HL-60 (cell line): ENCODE measurements at places on chromosomes 1 and 21.

- no peak for DNase-seq
Observed at GRCh38 chr1:19166066-19166465, 44.0 kb downstream of the UBR4 start.

DNA sequence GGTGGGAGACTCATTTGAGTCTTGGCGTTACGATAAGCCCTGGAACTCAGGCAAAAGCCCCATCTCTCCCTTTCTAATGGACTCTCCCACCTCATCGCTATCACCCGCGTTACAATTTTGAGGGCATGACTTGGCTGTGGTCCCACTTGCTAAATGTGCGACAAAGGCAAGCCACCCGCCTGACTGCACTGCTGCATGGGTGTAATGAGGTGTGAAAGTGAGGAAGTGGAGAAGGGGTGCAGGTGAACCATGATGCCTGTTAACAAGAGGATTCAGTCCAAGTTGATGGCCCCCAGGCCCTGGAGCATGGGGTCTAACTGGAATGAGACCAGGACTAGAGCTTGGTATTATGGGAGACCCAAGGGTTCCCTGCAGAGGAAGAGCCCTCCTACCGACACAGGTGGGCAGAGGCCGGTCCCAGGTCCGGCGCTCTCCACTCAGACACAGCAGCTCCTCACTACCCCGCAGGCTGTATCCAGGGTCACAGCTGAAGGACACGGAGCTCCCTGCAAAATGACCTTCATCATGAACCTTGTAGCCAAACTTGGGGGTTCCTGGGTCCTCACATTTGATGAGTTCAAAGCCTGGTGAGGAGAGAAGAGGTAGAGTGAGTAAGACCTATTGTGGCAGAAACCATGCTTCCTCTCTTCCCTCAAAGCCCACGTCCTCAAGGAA is 165.4 kb upstream of the HMGB4 start:
- no peak for DNase-seq

DNA sequence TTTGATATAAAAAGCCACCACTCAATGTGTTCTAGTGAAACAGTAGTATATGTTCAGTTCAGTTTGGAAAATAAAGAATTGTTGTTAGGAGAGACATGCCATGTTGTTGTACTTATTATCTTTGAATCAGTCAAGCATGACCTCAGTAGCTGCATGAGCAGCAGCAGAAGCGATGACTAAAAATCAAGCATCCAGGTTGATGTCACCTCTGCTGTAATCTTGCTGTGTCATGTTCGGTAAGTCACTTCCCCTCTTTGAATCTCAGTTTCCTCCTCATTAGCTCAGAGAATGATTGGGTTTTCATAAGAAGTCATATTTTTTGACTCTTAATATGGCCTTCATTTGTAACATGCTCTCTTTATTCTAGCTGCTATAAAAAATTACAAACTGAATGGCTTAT is 428.4 kb upstream of the B3GALT2 start:
- DNase-seq: no peak

DNA sequence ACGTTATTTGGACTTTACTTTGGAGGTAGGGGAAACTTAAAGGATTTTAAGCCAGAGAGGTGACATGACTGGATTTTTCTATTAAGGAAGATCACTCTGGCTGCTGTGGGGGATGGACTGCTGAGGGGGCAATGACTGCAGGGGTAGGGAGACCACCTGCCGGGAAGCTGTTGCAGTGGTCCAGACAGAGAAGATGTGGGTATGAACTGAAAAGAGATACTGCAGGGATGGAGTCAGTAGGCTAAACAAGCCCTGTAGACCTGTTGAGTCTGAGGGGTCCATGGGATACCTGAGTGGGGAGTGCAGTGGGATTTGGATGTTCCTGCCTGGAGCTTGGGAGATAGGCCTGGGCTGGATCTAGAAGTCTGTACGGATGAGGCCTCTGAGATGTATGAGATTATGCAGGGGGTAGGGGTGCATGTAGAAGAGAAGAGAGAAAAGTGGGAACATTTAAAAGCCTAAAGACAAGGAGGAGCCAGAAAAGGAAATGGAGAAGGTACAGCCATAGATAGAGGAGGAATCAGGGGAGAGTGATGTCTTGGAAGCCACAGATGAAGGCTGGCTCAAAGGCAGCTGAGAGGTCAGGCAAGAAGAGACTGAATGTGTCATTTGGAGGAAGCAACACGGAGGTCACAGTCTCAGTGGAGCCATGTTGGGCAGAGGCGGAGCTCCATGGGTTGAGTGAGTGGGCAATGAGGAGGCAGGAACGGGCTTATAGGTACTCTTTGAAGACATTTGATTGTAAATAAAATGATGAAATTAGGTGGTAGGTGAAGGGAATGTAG is 25.9 kb upstream of the KCNA2 start:
- DNase-seq: no peak

DNA sequence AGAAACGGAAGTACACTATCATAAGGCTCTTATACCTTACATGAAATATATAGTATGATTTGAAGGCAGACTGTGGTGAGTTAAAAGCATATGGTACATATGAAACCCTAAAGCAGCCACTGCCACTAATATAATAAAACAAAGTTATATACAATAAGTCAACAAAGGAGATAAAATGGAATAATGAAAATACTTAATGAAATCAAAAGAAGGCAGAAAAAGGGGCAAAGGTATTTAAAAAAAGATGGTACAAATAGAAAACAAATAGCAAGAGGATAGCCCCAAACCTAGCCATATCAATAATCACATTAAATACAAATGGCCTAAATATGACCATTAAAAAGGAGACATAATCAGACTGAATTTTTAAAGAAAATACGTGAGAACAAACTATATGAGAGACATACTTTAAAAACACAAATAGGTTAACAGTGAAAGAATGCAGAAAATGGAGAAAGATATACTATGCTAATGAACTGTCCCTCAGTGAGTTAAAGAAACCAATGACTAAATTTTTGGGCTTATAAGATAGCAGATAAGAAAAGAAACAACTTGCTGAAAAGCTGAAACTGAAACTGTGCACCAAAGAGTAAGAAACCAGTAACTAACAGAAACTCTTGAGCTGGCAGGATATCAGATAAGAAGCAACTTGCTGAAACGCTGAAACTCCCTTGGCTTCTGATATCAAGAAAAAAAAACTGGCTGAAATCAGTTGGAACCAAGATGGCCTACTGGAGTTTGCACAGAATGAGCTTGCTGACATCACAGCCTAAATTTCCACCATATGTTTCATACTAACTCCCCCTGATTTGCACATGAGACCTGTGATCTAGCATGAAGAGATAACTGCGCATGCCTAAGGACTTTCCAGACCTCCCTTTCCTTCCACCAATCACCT is 44.3 kb upstream of the IL10 start:
- DNase-seq: no peak

DNA sequence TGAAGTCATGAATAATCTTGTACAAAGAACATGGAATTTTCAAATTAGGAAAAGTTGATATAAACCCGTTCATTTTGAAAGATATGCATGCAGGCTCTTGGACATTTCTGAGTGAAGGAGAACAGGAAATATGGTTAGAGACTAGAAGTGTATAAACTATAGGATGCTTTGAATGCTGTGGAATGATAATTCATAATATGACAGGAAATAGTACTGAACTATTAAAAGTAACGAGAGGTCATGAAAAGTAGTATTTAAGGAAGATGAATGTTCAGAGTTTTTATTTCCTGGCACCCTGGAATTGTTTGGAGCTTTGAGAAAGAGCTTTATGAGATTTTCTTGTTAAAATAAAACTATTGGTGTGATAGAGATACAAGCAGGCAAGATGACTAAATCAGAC is 18.7 kb upstream of the CRB1 start:
- DNase-seq: no peak

- no peak for DNase-seq
Observed at GRCh38 chr1:107740579-107740978, 224.4 kb downstream of the VAV3 start.

DNA sequence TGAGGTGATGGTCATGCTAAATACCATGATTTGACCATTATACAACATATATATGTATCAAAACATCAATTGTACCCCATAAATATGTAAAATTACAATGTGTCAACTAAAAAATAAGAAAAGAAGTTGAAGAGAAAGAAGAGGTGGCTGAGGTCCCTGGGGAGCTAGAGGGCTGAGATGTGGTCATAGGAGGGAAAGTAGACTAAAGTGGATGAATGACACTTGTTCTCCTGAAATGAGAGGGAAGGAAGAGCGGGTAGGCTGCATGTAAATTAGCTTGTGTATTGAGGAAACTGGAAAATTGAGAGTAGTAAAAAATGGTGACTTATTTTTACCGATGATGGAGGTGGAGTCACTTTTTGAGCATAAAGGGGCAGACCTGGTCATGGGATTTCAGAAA is 117.0 kb downstream of the ST6GALNAC3 start:
- no peak for DNase-seq

DNA sequence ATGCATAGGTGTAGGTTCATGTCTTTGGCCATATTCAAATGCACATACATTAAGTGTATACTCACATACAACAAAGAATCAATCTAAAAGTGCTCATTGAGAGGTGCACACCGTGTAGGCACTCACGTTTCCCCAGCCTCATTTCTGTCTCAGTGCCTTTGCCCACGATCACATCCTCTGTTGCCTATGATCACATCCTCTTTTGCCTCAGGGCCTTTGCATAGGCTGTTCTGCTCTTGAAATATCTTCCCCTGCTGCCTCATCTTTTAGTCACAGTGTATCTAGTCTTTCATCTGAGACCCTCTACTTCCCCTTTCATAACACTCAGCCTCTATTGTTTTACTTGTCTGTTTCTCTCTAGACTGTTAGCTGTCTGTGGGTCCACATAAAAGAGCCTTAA is 69.3 kb downstream of the FOXD2 start:
- DNase-seq: no peak

DNA sequence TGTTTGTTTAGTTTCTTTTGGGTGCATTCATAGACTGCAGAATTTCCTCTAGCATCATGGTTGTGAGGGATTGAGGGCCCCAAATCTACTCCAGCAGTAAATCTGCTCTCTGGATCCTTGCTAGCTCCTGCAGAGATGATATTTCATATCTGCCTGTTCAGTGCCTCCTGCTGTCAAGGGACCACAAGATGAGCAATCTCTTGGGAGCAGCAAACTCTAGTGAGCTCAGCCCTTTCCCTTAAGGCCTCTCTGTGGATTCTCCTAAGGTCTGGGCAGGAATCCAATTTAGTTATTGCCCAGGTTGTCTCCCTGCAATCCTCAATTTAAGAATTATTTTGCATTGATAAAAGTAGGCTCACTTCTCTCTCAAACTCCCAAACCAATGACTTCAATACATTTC is 76.9 kb downstream of the RGS18 start:
- no peak for DNase-seq

GRCh38 chr1:181140398-181140797 is 51.9 kb downstream of the IER5 start:
- DNase-seq: no peak
